Right atrium auricular region (tissue), 2 donors: ENCODE measurements at places on chromosomes 5 and 9. TPM values are rescaled to one million over a fixed set of nuclear protein-coding genes. Genes with fewer than 3 reads are reported as not detected.

The RICTOR gene
- total RNA-seq = 18.7 TPM

The ANKHD1 gene
- 50.4 TPM for total RNA-seq

DNA sequence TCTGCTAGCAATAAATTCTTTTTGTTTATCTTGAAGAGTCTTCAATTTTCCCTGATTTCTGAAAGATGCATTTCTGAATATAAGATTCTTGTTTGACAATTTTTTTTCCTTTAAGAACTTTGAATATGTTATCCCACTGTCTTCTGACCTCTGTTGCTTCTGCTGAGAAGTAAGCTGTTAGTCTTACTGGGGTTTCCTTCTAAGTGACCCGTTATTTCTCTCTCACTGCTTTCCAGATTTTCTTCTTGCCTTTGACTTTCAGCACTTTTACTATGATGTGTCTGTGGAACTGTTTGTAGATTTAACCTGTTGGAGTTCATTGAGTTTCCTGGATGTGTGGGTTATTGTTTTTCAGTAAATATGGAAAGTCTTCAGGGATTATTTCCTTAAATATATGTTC, 205.3 kb upstream of the NFIL3 start:
- DNase-seq = no peak
- no peaks in the 10 kb centered on the region for H3K36me3 ChIP-seq
- no peaks in the 10 kb centered on the region for H3K27me3 ChIP-seq
- H3K4me1 ChIP-seq = no peaks in the 10 kb centered on the region
- no peak overlapping the region for H3K27ac ChIP-seq

GRCh38 chr5:132080595-132080994, 7.0 kb downstream of the CSF2 start:
- no peaks in the 10 kb centered on the region for H3K36me3 ChIP-seq
- no peak overlapping the region for H3K27ac ChIP-seq
- no peaks in the 10 kb centered on the region for H3K27me3 ChIP-seq
- H3K4me3 ChIP-seq = no peak overlapping the region

- H3K27me3 ChIP-seq = no peaks in the 10 kb centered on the region
- no peak for DNase-seq
- no peaks in the 10 kb centered on the region for H3K4me1 ChIP-seq
- no peaks in the 10 kb centered on the region for H3K36me3 ChIP-seq
These were observed 116.5 kb downstream of the PSD2 start for GRCh38 chr5:139912158-139912557.

- H3K4me1 ChIP-seq = no peaks in the 10 kb centered on the region
- no peaks in the 10 kb centered on the region for H3K36me3 ChIP-seq
- H3K27ac ChIP-seq = no peak overlapping the region
- no peaks in the 10 kb centered on the region for H3K27me3 ChIP-seq
- no peak overlapping the region for H3K4me3 ChIP-seq
- DNase-seq = no peak
These were observed 89.7 kb downstream of the PPP2R2B start for GRCh38 chr5:146788898-146789297.
